NCI-H2171 treated with DMSO at 0.1 percent for 48 hours (cell line): ENCODE measurements at places on chromosomes 16 and 17.

DNA sequence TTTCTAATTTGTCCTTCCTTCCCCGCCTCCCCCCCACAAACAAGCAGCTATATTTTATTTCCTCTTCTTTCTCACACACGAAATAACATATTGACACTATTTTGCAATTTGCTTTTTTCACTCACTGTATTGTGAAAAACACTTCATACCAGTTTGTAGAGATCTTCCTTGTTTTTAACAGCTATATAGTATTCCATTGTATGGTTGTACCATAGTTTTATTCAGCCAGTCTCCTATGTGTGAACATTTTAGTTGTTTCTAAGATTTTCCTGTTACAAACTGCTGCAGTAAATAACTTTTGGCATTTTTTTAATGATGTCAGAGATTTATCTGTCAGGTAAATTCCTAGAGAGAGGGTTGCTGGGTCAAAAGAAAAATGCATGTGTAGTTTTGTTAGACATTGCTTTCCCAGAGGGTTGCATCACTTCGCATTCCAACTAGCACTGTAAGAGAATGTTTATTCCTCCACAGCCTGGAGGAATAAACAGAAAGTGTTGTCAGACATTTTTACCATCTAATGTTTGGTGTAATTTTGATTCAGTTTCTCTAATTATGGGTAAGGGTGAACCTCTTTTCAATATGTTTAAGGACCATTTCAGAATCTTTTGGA lies 101.2 kb downstream of the MRTFB start:
- no peak for DNase-seq

GRCh38 chr16:73036074-73036826 lies 11.7 kb downstream of the ZFHX3 start:
- no peak for DNase-seq

DNA sequence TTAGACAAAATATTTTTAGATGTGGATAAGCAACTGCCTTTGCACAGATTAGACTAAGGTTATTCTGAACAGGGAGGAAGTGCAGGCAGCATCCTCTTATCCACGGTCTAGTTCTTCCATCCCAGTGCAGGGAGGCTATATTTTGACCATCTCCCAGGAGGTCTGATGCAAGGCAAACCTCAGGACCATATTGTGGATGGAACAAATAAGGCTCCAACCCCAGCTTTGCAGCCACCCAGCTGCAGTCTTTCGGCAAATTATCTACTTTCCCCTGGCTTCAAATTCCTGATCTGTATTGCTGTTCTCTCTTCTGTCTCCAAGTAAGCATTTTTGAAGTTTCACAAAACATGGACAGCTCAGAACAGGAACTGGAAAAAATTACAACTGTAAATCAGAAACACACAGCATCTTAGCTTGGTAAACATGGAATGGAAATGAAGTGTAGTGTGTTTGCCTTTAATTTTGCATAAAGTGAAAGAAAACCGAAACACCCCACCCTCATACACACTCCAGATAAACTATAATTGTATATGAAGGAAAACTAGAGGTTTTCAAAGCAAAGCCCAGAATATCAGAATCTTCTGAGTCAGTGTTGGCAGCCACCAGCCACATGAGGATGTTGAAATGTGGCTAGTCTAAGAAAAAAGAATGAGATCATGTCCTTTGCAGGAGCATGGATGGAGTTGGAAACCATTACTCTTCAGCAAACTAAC lies 33.5 kb upstream of the MON1B start:
- no peak for DNase-seq

DNA sequence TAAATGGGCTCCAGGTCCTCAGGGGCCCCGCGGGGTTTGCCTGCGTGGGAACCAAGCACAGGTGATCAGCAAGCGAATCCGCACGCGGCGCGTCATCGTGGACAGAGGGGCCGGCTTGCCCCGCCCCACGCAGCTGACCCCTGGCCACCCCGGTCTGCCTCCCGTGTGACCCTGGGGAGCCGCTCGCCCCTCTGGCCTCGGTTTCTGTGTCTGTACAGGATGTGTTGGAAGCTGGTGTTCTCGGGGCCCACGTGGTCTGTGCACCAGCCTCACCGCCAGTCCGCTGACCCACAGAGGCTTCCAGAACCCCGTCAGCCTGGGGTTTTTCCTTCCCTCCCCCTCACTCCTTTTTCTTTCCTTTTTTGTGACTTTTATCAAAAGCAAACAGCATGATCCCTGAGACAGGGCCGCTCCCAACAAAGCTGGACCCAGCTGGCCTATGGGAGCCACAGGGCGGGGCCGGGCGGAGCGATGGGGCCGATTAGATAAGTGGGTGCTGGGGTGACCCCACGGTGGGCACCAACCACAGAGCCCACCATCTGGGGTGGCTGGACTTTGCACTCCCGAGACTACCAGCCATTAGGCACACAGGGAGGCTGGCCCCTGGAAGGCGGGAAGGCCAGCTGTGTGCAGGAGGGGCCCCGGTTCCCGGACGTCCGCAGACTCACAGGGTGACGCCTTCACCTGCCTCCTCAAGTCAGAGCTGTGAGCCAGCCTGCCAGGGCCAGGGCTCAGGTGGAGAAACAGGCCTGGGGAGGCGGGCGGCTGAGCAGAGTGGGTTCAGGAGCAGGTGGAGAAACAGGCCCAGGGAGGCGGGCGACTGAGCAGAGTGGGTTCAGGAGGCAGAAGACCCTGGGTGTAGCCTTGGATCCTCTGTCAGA lies 56.0 kb downstream of the ZFPM1 start:
- peak; percentile 72 for DNase-seq

DNA sequence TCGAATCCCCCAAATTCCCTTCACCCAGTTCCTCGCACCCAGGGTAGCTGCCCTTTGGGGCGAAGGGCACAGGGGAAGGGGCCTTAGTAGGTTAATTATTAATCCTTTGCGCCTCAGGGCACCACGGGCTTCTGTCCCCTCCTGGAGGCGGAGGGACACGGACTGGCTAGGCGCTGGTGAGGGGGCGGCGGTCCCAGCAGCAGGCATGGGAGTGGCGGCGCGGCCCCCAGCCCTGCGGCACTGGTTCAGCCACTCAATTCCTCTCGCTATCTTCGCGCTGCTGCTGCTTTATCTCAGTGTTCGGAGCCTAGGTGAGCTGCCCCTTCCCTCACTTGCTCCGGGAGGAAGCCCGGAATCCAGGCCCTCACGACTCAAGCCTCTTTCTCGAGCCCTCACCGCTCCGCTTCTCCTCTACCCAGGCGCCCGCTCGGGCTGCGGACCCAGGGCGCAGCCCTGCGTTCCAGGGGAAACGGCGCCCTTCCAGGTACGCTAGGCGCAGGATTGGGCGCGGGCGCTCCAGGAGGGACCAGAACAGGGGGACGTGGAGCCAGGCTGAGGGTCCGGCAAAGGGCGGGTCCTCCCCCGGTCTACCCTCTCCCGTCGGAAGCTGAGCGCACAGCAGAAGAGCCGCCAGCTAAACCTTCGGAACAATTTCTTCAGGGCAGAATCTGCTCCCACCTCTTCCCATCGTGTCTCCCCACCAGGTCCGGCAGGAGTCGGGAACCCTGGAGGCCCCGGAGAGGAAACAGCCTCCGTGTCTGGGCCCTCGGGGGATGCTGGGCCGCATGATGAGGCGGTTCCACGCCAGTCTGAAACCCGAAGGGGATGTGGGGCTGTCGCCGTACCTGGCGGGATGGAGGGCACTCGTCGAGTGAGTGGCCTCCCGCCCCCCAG lies at the start of gene GLTPD2:
Gene GLTPD2 (plus strand): TSS at position 158 of the 894 bp plus-strand sequence. CDS start 48 bp downstream, at position 206.
- DNase-seq, result no peak

DNA sequence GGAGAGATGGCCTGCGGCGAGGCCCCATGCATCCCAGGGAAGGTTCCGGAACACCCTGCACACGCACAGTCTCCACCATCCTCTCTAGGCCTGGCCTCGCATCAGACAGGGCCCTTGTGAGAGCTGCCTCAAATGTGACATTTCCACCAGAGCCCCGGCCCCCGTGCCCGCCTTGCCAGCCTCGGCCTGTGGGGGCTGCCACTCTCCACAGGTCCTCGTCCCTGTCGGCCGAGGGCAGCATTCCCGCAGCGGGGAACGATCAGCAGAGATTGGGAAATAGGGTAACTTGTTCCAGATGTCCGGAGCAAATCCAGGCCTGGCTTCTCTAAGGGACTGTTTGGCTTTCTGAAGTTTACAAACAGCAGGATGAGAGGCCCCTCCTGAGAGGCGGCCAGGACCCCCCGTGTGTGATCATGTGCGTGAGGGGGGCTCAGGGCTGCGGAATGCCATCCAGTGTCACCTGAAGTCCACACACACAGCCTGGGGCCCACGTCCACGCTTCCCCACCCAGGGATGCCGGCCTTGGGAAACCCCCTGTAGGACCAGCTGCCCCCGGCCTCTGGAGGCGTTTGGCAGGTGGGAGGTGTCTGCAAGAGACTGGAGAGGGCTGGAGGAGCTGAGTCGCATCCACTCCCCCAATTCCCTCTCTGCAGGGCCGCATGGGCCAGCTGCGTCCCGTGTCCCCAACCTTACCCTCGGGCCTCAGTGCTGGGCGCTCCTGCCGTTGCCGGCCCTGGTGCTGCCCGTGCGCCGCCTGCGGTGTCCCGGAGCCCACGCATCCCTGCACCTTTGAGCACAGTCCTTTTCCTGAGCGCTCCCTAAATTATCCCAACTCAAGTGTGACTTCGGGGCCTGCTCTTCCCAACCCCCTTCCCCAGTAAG lies 70.4 kb downstream of the ZDHHC7 start:
- no peak for DNase-seq

GRCh38 chr17:69501591-69502468 lies 87.3 kb downstream of the MAP2K6 start:
- DNase-seq, result peak; percentile 89
